ENCODE measurements at places on chromosomes 5 and 9.

GRCh38 chr5:68682400-68683160 lies 411.2 kb upstream of the SLC30A5 start:
- no peaks in the 10 kb centered on the region for H3K27me3 ChIP-seq
- DNase-seq = no peak
- H3K4me1 ChIP-seq = no peaks in the 10 kb centered on the region
- no peaks in the 10 kb centered on the region for H3K36me3 ChIP-seq
- H3K4me3 ChIP-seq = no peak overlapping the region

DNA sequence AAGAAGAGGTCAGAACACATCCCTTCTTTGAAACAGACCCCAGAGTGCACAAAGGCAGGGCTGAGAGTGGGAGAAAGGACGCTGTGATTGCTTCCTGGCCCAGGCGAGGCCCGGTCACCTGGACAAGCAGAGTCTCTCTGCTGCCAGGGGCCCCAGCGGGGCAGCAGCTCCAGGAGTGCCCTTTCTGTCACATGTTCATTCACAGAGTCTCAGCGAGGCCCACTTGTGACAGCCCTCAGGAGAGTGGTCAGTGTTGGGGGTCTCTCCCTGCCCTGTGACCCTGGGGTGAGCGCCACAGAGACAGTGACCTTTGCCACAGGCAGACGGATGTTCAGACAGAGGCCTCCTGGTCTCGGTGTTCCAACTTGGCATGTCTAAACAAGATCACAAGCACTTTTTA lies 130.2 kb upstream of the IRX4 start:
- H3K27me3 ChIP-seq = no peaks in the 10 kb centered on the region
- no peaks in the 10 kb centered on the region for H3K4me1 ChIP-seq
- no peak overlapping the region for H3K27ac ChIP-seq
- DNase-seq = no peak
- no peak overlapping the region for H3K4me3 ChIP-seq
- no peaks in the 10 kb centered on the region for H3K36me3 ChIP-seq

DNA sequence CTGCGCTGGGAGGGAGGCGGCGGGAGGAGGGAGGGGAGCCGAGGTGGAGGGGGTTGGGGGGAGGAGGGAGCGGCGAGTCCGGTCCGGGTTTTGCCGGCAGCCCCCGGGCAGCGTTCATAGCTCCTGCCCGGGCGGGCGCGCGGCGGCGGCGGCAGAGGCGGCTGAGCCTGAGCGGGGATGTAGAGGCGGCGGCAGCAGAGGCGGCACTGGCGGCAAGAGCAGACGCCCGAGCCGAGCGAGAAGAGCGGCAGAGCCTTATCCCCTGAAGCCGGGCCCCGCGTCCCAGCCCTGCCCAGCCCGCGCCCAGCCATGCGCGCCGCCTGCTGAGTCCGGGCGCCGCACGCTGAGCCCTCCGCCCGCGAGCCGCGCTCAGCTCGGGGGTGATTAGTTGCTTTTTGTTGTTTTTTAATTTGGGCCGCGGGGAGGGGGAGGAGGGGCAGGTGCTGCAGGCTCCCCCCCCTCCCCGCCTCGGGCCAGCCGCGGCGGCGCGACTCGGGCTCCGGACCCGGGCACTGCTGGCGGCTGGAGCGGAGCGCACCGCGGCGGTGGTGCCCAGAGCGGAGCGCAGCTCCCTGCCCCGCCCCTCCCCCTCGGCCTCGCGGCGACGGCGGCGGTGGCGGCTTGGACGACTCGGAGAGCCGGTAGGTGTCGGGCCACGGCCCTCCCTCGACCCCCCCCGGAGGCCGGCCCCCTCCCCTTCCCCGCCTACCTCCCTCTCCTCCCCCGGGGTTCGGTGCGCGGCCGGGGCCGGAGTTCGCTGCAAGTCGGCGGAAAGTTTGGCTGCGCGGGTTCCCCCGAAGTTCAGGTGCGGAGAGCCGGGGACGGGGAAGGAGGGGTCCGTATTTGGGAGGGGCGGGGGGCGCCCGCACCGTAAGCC lies at the start of gene CXXC5:
Gene CXXC5, plus strand, starts transcription at position 145 of the 877 bp plus-strand sequence. CDS start 32,175 bp downstream, outside the sequence.
- peak within 1 kb of the TSS; percentile 66 for H3K4me3 ChIP-seq

- H3K27ac ChIP-seq = no peak overlapping the region
- no peak overlapping the region for H3K4me3 ChIP-seq
- no peak for DNase-seq
- H3K36me3 ChIP-seq = peaks cover 22% of the 10 kb centered on the region
- H3K27me3 ChIP-seq = no peaks in the 10 kb centered on the region
- H3K4me1 ChIP-seq = no peaks in the 10 kb centered on the region
These were observed 35.6 kb downstream of the DROSHA start for GRCh38 chr5:31496301-31496700.

GRCh38 chr9:21607576-21607975 lies 125.5 kb upstream of the IFNE start:
- H3K4me1 ChIP-seq = no peaks in the 10 kb centered on the region
- no peak overlapping the region for H3K4me3 ChIP-seq
- no peak for DNase-seq
- H3K27ac ChIP-seq = no peak overlapping the region
- no peaks in the 10 kb centered on the region for H3K36me3 ChIP-seq
- H3K27me3 ChIP-seq = no peaks in the 10 kb centered on the region

- H3K4me3 ChIP-seq = no peak overlapping the region
- no peaks in the 10 kb centered on the region for H3K27me3 ChIP-seq
- DNase-seq = no peak
- peaks cover 11% of the 10 kb centered on the region for H3K4me1 ChIP-seq
These were observed 2.1 kb upstream of the HMGCS1 start for GRCh38 chr5:43315263-43315662.

DNA sequence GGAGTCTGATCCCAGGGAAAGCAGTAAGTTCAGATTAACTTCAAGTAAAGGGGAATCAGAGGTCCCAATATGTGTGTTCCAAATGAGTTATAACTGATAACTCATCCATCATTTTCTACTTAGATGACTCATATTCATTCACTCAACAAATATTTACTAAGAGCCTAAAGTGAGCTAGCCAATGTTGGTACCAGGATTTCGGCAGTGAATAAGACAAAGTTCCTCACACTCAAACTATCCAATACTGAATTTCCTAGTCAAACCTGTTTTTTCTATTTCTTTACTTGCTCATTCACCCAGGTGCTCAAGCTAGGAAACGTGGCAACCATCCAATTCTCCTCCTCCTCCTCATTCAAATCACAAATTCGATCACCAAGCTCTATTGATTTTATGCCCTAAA lies 25.8 kb downstream of the FBXW2 start:
- no peaks in the 10 kb centered on the region for H3K4me1 ChIP-seq
- DNase-seq = no peak
- no peak overlapping the region for H3K27ac ChIP-seq
- H3K36me3 ChIP-seq = no peaks in the 10 kb centered on the region

DNA sequence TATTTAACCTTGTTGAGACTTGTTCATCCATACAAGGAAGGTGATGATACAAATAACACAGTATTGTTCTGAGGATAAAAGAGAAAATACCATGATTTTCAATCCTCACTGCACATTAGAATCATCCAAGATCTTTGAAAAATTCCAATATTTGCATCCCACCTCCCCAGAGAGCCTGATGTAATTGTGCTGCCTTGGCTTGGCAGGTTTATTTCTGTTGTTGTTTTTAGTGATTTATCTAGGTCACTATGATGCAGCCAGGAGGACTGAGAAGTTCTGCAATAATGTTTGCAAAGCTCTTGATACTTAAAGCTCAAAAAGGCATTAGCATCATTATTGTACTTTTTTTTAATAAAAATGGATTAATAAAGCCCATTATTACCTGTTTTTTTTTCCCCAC lies 67.0 kb upstream of the NMUR2 start:
- H3K27ac ChIP-seq = no peak overlapping the region
- H3K4me3 ChIP-seq = no peak overlapping the region
- H3K27me3 ChIP-seq = no peaks in the 10 kb centered on the region
- H3K4me1 ChIP-seq = no peaks in the 10 kb centered on the region
- no peaks in the 10 kb centered on the region for H3K36me3 ChIP-seq

- H3K4me1 ChIP-seq = no peaks in the 10 kb centered on the region
- H3K36me3 ChIP-seq = no peaks in the 10 kb centered on the region
- no peak overlapping the region for H3K4me3 ChIP-seq
- no peak for DNase-seq
- no peak overlapping the region for H3K27ac ChIP-seq
- no peaks in the 10 kb centered on the region for H3K27me3 ChIP-seq
These were observed 32.7 kb downstream of the PCDHAC2 start for GRCh38 chr5:140998921-140999410.

- no peak overlapping the region for H3K27ac ChIP-seq
- H3K36me3 ChIP-seq = no peaks in the 10 kb centered on the region
- no peak overlapping the region for H3K4me3 ChIP-seq
- H3K4me1 ChIP-seq = no peaks in the 10 kb centered on the region
These were observed 126.3 kb downstream of the C5orf15 start for GRCh38 chr5:133841831-133842750.

- H3K27me3 ChIP-seq = no peaks in the 10 kb centered on the region
- H3K36me3 ChIP-seq = no peaks in the 10 kb centered on the region
- no peak for DNase-seq
- peaks cover 20% of the 10 kb centered on the region for H3K4me1 ChIP-seq
These were observed 21.5 kb downstream of the MVB12B start for GRCh38 chr9:126347911-126348760.

GRCh38 chr9:124794902-124795491 lies 18.1 kb downstream of the OLFML2A start:
- H3K27me3 ChIP-seq = no peaks in the 10 kb centered on the region
- peaks cover 13% of the 10 kb centered on the region for H3K36me3 ChIP-seq
- no peak for DNase-seq
- H3K27ac ChIP-seq = no peak overlapping the region
- H3K4me3 ChIP-seq = no peak overlapping the region

- no peak for DNase-seq
- no peaks in the 10 kb centered on the region for H3K27me3 ChIP-seq
- no peaks in the 10 kb centered on the region for H3K36me3 ChIP-seq
These were observed 147.9 kb downstream of the C5orf15 start for GRCh38 chr5:133820507-133820906.

- H3K4me3 ChIP-seq = no peak overlapping the region
- DNase-seq = no peak
- H3K27ac ChIP-seq = no peak overlapping the region
- no peaks in the 10 kb centered on the region for H3K36me3 ChIP-seq
These were observed 86.0 kb upstream of the FER start for GRCh38 chr5:108661590-108662219.

GRCh38 chr5:316210-317085 lies 5.1 kb upstream of the AHRR start:
- peaks cover 33% of the 10 kb centered on the region for H3K27me3 ChIP-seq
- H3K4me3 ChIP-seq = no peak overlapping the region
- H3K36me3 ChIP-seq = peaks cover 8% of the 10 kb centered on the region
- no peak overlapping the region for H3K27ac ChIP-seq

DNA sequence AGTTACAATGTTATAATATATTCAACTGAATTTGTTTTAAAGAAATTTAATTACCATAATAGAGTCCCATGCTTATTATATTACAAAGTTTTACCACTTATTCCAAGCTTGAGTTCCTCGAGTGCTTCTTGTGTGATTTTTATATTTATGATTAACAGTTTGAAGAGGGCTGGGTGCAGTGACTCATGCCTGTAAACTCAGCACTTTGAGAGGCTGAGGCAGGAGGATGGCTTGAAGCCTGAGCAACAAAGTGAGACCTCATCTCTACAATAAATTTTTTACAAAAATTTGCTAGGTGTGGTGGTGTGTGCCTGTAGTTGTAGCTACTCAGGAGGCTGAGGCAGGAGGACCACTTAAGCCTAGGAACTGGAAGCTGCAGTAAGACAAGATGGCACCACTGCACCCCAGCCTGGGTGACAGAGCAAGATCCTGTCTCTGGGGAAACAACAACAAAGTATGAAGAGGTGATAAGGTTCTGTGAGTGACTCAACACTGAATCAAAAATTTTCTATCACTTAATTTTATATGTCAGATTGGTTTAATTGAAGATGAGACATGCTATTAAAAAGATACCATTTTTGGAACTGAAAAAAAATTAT lies 9.2 kb downstream of the POC5 start:
- no peaks in the 10 kb centered on the region for H3K4me1 ChIP-seq
- no peak for DNase-seq
- H3K36me3 ChIP-seq = no peaks in the 10 kb centered on the region
- H3K4me3 ChIP-seq = no peak overlapping the region

DNA sequence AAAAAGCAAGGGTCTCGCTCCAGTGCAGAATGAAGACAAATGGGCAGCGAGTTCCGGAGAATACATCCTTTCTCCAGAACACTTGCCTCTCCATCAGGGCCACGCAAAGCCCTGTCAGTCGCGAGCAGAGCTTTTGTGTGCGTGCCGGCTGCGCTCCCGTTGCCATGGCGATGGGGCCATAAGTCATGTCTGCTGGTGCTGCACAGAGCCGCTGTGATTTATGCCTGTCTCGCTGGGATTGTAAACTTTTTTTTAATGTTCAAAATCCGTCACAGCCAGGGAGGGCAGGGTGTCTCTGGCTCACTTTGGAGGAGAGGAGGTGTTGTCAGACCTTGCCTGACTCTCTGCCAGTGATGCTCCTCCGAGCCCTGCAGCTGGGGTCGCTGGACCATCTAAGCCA lies 272.7 kb downstream of the TRIM32 start:
- no peaks in the 10 kb centered on the region for H3K36me3 ChIP-seq
- no peak for DNase-seq
- no peaks in the 10 kb centered on the region for H3K27me3 ChIP-seq
- H3K4me1 ChIP-seq = no peaks in the 10 kb centered on the region

DNA sequence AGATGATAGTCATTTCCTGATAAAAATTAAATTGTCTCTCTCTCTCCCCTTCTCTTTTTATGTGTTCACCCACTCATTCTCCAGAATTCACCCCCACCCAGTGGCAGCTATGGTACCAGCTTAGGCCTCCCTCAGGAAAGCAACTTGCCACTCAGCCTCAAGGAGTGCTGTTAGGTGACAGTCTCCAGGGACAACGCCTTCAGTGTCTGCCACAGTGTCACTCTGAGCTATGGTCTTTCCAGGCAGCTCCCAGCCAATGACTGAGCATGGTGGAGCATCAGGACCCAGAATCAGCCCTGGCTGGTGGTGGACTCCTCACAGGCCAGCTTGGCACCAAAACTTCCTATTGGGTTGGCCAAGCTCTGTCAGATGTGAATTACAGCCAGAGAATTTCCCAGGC lies 140.9 kb upstream of the PIK3R1 start:
- no peak overlapping the region for H3K27ac ChIP-seq
- no peak overlapping the region for H3K4me3 ChIP-seq
- H3K4me1 ChIP-seq = no peaks in the 10 kb centered on the region
- DNase-seq = no peak

DNA sequence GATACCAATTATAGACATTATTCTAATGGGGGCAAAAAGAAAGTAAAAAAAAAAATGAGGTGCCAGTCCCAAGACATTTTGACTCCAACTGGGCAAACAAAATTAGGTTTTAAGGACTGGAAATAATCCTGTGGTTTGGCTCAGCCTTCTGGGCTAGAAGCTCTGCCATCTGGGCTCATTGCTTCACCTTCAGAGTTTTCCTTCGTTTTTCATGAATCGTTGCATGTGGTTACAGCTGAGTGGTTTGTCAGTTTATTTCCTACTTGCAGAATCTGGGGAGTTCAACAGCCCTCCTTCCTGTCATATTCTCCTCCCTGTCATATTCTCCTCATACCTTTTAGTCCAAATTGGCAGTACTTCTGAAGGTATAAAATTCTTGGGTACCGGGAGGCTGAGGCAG lies 12.0 kb downstream of the UGT3A2 start:
- no peaks in the 10 kb centered on the region for H3K27me3 ChIP-seq
- no peaks in the 10 kb centered on the region for H3K36me3 ChIP-seq
- H3K4me1 ChIP-seq = no peaks in the 10 kb centered on the region
- H3K4me3 ChIP-seq = no peak overlapping the region

- no peak overlapping the region for H3K27ac ChIP-seq
- no peak overlapping the region for H3K4me3 ChIP-seq
- no peaks in the 10 kb centered on the region for H3K36me3 ChIP-seq
These were observed 131.5 kb upstream of the GRHPR start for GRCh38 chr9:37290940-37291485.
